Stimulated activated CD8-positive, alpha-beta memory T cell treated with anti-CD3 and anti-CD28 coated beads, Interleukin-7, amount 100 ng/mL, for 1 hour (primary cell): ENCODE measurements at places on chromosomes 3 and 15.

GRCh38 chr15:80831606-80832224 is 52.5 kb downstream of the CEMIP start:
- DNase-seq = no peak

DNA sequence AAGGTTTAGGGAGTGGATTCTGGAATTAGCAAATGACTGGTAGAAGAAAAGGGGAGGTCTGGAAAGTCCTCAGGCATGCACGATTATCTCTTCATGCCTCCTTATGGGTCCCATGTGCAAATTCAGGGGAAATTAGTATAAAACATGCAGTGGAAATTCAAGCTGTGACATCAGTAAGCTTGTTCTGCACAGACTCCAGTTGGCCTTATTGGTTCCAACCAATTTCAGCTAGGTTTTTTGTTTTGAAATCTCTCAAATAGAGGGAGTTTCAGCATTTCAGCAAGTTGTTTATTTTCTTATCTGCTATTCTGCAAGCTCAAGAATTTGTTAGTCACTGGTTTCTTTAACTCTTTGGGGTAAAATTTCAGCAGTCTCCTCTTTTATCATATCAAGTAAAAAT is 774 bp upstream of the TMCO5A start:
- no peak for DNase-seq

DNA sequence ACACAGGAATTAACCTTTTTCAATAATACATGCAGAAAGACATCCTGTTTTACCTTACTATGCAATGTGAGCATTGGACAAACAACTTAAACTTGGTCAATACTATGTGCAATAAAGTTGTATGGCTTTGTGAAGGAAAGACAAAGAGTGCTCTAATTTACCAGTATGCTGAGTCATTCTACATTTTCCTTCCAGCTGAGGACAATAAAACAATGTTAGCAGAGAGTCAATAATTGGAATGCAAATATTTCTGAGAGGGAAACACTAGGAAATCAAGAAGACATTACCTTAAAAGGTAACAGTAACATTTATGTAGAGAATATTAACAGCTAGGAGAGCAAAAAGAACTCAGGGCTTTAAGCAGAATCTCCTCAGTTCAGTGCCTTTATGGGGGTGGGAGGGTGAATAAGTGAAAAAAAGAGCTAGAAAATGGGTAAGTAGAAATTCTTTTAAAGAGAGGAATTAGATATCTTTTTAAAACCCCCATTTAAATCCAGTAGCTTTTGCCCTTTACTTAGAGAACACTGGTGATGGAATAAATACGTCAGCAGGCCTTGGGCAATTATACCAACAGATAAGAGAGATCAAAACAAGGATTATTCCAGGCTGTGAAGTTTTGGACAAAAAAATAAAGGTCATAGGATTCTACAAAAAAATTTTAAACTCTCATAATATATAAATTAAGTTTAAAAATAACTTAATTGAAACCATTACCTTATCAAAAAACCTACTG is 11.6 kb upstream of the HGD start:
- no peak for DNase-seq

DNA sequence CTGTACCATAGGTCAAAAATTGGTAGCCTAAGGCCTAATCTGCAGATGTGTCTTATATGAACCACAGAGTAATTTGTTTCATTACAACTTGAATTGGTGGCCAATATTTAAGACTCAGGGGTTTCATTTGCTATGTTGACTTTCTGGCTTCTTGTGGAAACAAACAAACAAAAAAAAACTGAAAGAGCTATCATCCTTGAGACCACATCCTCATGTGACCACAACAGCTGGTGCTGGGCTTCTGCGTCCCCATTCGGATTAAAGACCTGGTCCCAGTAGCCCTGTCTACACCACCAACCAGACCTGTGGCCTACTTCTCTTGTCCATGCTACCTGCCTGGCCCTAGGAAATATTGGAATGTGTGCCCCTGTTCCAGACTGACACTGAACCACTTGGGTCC is 61.7 kb downstream of the STRIT1 start:
- no peak for DNase-seq

GRCh38 chr3:179045719-179046402 is 25.7 kb downstream of the ZMAT3 start:
- DNase-seq = no peak

DNA sequence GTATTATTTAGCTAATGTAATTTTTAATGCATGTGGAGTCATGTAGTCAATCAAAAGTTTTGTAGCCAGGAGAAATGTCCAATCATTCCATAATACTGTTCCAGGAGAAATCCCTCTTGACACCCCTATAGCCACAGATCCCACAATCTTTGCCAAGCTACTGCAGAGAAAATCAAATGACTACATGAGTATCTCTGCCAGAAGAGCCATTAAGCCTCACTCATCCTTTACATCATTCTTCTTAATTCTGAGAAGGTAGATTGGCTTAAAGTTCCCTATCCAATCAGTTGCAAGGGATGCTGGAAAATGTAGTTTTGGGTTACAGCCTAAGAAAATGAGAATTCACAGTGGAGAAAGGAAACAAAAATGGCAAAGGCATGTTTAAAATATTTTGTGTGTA is 502.1 kb downstream of the ZBBX start:
- no peak for DNase-seq

DNA sequence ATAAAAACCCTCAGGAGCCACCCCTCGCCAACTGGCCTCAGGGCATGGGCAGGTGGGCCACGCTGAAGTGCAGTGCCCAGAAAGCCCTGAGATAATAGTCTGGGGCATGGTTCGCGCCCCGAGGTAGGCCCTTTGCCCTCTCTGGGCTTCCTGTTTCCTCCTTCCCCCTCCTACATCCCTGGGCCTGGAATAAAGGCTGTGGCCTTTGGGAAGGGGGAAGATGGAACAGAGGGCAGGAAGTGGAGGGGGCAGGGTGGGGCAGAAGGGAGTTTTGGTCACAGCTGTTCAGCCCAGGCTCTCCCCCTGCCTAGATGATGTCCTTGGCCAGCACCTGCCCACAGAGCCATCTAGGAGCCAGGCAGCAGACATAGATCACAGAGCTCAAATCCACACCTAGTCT is 11.3 kb downstream of the CSRNP1 start:
- DNase-seq = no peak

GRCh38 chr3:9727041-9727595 is 4.4 kb upstream of the BRPF1 start:
- no peak for DNase-seq

GRCh38 chr15:71447328-71448250 is 332.3 kb downstream of the THSD4 start:
- no peak for DNase-seq

DNA sequence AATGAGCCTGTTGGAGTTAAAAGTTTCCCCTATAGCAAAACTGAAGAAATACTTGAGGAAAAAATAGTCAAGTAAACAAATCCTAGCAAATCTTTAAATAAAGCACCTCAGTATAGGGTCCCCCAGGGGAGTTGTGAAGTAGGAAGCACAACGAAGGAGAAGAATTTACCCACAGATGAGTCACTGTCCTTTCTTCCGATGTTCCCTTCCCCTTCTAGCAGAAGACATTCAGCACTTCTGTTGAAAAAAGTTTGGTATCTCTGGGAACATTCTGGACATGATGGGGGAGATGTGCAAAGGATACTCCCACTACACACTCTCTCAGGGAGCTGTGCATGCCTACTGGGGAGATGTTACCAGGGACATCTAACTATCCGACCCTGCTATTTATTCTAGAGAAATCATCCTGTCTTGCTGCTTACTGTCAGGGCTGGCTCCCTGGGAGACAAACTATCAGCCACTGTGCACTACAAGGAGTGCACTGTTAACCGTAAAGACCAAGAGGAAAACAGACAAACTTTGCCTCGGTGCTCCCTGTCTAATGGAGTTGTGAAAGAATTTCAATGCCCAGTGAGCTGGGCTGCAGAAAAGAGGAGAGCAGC is 93.8 kb downstream of the RFTN1 start:
- DNase-seq = no peak

DNA sequence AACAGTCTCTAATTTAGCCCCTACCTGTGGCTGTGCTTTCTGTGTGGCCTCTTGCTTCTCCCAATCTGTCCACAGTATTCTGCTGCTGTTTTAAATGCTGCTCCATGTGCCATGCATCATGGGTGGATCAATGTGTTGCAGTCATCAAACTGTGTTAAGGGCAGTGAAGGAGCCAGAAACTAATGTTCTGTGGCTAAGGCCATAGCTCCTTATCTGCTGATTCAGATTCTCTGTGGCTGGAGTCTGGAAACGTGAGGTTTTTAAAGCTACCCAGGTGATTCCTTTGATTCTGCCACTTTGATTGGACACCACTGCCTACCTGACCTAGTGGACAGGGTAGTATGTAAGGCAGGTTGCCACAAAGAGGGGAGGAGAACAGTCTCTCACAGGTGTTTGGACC is 44.8 kb downstream of the MORC1 start:
- no peak for DNase-seq

- DNase-seq = no peak
These were observed 12.2 kb downstream of the CGNL1 start for GRCh38 chr15:57388464-57388863.

- DNase-seq = no peak
These were observed 103.2 kb downstream of the C3orf70 start for GRCh38 chr3:185049710-185050109.

- no peak for DNase-seq
These were observed 450.6 kb downstream of the TUSC7 start for GRCh38 chr3:117160176-117160575.

DNA sequence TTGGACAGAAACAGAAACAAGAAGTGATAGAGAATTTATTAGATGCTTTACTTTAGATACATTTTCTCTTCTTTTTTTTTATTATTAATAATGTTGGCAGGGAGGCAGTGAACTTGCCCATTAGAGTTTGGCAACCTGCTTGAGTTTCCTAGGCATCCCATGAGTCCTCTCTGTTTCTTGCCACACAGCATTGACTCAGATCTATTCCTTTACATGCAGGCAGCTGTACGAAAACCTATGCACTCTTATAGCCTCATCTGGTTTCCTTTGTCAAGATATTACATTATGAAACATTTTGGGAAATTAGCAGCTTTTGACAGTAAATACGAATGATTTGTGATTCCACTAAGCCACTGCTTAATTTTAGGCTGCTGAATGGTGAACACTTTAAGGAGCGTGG is 23.3 kb downstream of the IL1RAP start:
- DNase-seq = no peak

- DNase-seq = no peak
These were observed 104.8 kb upstream of the PPP2R3A start for GRCh38 chr3:135860761-135861160.

GRCh38 chr3:95044101-95044500 is 981.2 kb downstream of the NSUN3 start:
- DNase-seq = no peak

- no peak for DNase-seq
These were observed 14.3 kb upstream of the DOCK3 start for GRCh38 chr3:50660386-50660785.

DNA sequence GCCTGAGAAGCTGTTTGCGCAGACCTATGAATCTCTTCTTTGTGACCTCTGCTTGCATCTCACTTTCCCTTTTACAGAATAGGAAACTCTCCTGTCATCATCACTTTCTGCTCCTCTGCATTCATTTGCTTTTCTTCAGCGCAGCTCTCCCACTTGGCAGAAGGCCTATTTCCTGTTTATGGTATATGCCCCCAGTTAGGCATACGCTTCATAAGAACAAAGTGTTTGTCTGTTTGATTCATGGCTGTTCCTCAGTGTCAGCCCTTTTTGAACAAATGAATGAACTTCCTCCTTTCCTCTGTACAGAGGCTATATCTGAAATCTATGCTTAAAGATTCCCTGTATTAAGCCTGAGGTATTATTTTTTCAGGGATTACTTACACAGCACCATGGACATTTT is 1216.9 kb upstream of the GBE1 start:
- DNase-seq = no peak

DNA sequence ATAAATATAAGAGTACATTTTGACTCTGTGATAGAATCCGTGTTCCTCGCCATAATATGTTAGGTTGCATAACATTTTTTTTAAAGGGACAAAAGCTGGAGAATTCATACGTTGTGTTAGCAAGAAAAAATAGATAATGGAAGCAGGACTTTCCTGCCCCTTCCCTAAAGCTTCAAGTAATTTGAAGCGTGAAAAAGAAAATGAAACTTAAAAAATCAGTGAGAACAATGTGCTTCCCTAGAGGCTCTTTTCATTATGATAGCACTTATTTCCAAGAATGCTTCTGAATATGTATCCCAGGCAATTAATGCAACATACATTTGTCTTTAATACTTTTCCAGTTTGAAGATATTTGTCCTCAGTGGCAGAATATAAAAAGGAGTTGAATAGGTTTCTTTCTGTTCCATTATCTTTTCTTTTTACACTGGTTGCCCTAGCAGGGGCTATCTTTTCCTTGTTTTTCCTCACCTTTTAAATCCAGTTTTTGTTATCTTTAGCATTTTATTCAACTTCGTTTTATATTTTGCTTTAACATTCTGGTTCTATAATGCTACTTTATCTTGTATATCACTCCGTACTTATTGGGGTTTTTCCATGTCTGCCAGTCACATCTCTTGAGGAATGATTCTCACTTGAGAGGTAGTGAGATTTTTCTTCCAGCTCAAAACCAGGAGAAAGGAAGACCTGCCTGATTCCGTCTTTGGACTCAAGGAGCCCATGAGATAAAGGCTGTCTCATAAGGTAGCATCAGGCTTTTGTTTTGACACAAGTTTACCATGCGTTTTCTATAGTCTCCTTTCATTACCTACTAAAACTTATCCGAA is 113.8 kb downstream of the MBNL1 start:
- DNase-seq = no peak

DNA sequence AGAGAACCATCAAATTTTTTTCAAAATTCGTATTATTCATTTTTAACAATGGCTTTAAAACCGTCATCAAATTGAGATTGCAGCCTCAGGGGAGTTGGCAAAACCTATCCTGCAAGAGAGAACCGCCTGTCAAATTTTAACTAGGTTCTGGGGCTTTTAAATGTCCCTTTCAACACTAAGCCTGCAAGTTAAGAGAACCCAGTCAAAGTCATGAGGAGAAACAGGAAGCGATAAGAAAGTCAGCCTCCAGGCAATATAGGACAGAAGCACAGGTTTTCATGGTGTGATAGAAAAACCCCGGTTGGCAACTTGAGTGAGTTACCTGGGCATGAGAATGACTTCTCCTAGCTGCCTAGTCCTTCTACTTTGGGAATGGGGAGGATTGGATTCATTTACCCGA is 59.8 kb downstream of the CPNE4 start:
- no peak for DNase-seq

- no peak for DNase-seq
These were observed 21.4 kb downstream of the ERICH6 start for GRCh38 chr3:150682279-150682678.

GRCh38 chr3:94305835-94306611 is 243.2 kb downstream of the NSUN3 start:
- no peak for DNase-seq

- DNase-seq = no peak
These were observed 10.6 kb downstream of the SMC4 start for GRCh38 chr3:160409812-160410610.
